ENCODE measurements at places on chromosomes 13 and 19.

DNA sequence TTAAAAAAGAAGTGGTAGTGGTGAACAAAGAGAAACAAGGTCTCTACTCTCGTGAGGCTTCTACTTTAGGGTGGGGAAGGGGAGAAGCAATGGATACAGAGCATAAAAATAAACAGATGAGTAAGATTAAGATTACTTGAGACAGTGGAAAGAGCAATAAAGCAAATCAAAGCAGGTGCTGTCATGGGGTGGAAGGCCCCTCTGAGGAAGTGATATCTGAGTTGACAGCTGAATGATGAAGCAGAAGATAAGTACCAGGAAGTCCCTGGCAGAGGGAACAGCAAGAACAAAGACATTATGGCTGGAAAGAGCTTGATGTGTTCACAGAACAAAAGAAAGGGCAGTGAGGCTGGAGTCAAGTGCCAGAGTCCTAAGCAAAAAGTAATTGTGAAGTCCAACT is 221.8 kb downstream of the ENOX1 start:
- no peak for DNase-seq

DNA sequence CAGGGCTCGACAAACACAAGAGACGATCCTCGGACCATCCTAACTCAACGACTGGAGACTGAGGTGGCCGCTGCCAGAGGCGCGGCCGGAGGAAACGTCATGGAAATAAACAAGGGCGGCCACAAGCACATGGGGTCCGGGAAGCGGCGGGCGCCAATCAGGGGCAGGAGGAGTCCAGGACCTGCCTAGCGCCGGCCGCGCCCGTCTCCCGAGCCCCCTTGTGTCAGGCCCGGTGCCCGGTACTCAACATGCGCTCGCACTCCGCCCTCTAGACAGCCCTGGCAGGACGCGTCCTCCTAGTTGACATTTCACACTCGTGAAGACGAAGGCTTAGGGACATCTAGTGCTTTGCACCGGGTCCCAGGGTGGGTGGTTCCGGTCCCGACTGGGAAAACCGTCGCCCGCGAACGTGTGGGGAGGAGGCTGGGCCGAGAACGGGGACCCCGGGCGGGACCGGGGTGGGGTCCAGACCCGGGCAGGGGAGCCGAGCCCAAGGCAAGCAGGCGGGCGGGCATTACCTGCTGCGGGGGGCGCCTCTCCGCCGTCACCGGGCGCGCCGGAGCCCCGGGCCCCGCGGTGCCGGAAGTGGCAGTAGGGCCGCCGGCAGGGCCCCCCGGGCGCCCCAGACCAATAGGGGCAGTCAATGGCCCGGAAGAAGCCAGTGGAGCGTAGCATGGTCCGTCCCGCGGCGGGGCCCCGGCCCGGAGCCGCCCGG is 442 bp downstream of the REXO1 start:
- DNase-seq = no peak

GRCh38 chr19:12949363-12950283 is 4.0 kb downstream of the RAD23A start:
- no peak for DNase-seq

GRCh38 chr19:44720945-44721344 is 22.0 kb downstream of the CEACAM16 start:
- no peak for DNase-seq

Data from stimulated activated CD4-positive, alpha-beta T cell treated with anti-CD3 and anti-CD28 coated beads, TNF-alpha, amount 100 ng/mL, for 24 hours (primary cell).